ENCODE measurements at places on chromosomes 7 and 10. TPM values are rescaled to one million over a fixed set of nuclear protein-coding genes. Genes with fewer than 3 reads are reported as not detected.

CLCN1 gene
- 0.07 TPM for polyA plus RNA-seq

SYT15B gene
- 1.7 TPM for polyA plus RNA-seq

KLF14 gene
- polyA plus RNA-seq = 0.31 TPM

NME8 gene
- not detected for polyA plus RNA-seq

AKR1C1 gene
- 38.1 TPM for polyA plus RNA-seq

CRYGN gene
- polyA plus RNA-seq = 0.34 TPM

PRSS37 gene
- polyA plus RNA-seq = not detected

RPS24 gene
- 3,159 TPM for polyA plus RNA-seq

MRLN gene
- polyA plus RNA-seq = not detected

GARIN1A gene
- 0.44 TPM for polyA plus RNA-seq

ODAD2 gene
- polyA plus RNA-seq = 0.09 TPM

BEND7 gene
- 3.8 TPM for polyA plus RNA-seq

TAS2R39 gene
- polyA plus RNA-seq = not detected

CCDC172 gene
- polyA plus RNA-seq = not detected

NPC1L1 gene
- 0.51 TPM for polyA plus RNA-seq

CYP17A1 gene
- 0.34 TPM for polyA plus RNA-seq

DENND10 gene
- polyA plus RNA-seq = 11.7 TPM

HOXA3 gene
- polyA plus RNA-seq = 7.4 TPM

SH2D4B gene
- not detected for polyA plus RNA-seq

CNPY1 gene
- polyA plus RNA-seq = not detected

EFCAB10 gene
- polyA plus RNA-seq = not detected
